T-helper 1 cell (primary cell): ENCODE measurements at places on chromosomes 6 and 20.

DNA sequence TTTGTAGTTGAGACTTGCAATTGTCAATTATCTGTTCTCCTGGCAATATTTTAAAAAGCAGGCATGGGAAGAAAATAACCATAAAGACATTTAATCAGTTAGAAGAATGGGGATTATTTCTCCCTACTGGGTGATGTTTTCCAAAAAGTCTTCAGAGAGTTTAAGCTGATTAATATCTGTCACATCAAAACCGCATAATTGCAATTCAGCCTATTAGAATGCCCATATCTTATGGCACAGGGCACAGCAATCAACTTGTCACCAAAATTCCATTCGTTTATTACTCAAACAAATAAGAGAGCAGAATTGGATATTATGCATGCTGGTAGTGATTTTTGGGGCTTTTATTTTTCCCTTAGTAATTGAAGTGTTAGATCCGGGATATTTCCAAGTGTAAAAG lies 218.7 kb downstream of the RNF144B start:
- DNase-seq = no peak

- no peak for DNase-seq
These were observed 570 bp downstream of the TULP4 start for GRCh38 chr6:158312672-158313397.

DNA sequence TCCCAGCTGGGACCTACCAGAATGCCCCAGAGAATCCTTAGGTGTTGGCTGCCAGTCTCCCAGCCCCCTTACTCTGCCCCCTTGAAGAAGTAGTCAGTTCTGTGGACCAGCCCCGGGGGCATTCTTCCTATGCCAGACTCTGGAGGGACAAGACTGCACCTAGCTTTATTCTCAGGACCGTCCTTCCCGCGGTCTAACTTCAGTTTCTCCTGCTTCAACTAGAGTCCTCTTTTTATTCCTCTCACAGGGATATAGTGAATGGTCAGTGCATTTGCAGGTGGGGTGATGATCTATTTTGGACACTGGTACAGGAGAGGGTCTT lies 35.9 kb upstream of the MDFI start:
- DNase-seq = no peak

GRCh38 chr20:9348747-9349146 lies 165.6 kb upstream of the LAMP5 start:
- DNase-seq = no peak

DNA sequence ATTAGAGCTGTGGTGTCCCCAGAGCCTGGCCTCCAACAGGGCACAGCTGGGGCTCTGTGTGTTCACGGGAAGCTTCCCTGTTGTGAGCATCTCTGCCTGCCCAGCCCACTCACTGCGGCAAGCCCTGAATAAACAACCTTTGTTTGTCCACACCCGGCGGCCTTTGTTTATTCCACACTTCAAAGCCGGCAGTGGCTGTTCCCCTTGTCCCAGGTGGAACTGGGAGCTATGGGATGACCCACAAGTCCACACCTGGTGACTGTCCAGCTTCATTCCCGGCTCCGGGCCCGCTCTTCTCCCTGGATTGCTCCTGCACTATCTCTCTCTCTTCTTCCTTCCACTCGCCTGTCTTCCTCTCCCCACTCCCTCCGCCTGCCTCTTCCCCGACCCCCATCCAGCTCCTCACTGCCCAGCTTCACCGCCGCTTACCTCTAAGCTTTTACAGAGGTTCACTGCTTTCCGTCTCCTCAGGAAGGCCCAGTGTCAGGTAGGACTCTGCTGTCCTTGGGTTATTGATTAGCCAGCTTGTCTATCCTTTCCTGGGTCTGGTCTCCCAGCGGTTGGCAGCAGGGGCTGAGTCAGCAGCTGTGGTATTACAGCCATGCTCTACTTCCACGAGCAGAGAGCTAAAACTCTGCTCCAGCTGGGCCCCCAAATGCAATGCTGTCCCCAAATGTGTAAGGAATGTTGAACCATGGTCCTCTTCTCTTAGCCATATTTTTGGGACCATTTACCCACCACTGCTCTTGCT lies 17.8 kb downstream of the DACT2 start:
- no peak for DNase-seq

DNA sequence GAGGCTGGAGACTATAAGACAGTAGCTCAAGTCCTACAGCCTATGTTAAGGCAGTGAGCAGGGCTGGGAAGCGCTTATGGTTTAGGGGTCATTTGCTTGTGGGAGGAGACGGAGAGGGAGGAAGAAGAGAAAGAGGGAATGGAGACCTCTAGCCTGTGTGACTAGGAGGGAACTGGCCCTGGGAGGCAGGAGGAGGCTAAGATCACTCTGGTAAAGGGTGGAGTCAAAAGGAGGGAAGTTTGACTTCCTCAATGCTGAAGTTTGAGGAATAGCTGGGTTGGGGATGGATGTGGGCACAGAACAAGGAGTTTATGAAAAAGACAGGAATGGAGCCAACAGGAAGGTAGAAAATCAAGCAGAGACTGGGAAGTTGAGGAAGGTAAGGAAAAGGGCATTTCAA lies 6.4 kb upstream of the BACH2 start:
- no peak for DNase-seq

DNA sequence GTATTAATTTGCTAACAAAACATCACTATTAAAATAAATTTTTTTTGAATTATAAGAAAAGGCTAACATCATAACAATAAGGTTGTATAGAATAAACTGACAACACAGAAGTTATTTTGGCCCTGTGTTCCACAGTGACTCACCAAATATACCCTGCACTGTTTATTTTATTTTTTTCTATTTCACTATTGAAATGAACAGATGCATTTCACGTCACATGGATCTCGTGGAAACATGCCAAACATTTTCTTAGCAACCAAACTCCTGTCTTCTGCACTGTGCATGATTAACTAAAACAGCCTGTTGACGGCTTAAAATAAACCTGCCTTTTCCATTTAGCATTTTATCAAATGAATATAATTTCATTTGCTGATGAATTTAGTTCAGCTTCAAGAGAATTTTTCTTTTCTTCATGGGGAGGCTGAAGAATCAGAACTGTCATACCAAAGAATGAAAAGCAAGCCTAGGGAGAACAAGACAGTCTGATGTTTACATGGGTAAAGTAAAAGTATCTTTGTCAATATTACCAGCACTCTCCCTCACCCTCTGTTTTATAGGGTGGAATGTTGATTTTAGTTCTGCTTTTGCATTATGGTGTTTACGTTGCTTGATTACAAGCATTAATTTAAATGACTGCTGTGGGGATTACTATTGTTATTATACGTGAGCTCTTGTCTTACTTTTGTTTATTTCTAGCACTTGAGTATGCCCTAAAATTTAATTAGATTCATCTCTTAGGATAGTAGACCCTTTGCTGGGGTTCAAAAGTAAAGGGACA lies 115.3 kb downstream of the LCA5 start:
- no peak for DNase-seq

DNA sequence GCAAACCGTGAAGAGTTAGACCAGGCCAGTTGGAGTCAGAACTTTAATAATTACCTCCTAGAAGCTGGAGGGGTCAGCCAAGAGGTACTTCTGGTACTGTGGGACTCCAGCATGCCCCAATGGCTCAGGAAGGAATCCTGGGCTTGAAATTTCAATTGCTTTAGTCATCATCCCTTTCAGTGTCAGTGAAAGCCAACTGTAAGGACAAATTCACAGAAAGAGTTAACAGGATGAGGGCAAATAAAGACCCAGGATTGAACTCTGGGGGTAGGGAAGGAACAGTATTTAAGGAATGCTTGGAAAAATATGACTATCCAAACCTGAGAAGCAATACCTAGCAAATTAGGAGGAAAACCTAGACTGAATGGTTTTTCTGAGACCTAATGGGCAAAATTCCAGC lies 735.1 kb upstream of the MARCKS start:
- no peak for DNase-seq

GRCh38 chr6:158737710-158738615 lies 81.2 kb downstream of the EZR start:
- no peak for DNase-seq

DNA sequence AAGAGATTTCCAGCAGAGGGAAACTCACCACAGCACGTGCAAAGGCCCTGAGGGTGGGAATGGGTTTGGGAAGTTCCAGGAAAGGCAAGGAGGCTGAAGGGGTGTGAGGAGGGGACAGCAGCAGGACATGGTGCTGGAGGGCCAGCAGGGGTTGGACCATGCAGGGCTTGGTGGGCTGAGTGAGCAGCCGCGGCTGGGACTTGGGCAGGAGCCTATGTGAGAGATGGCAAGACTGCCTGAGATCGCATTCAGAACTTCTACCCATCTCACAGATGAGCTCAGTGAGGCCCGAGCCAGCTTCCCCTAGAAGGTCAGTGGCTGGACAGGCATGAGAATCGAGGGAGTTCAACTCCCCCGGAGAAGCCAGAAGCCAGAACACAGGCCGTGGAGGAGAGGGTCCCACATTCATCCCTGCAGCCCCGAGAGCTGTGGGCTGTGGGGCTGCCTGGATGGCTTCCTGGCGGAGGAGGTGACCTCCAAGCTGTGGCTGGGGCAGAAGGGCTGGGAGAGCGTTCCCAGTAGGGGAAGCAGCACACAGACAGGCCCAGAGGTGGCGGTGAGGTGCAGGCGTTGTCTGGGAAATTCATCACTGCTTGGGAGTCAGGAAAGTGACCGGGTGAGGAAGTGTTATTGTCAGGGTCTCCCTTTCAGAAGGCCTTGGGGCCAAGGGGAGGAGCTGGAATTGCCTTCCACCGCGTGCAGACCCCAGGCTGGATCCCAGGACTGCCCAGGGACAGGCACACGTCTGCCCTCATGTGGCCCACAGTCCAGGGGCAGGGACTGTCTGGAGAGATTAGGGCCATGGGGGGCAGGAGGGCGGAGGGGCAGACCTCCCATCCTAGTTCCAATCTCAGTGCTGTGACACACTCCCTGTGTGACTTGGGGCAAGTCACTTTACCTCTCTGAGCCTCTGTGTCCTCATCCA lies 103.8 kb downstream of the CEBPB start:
- DNase-seq = no peak

GRCh38 chr20:48733296-48733790 lies 94.5 kb downstream of the PREX1 start:
- no peak for DNase-seq

GRCh38 chr20:16263582-16263981 lies 309.7 kb downstream of the KIF16B start:
- DNase-seq = no peak

DNA sequence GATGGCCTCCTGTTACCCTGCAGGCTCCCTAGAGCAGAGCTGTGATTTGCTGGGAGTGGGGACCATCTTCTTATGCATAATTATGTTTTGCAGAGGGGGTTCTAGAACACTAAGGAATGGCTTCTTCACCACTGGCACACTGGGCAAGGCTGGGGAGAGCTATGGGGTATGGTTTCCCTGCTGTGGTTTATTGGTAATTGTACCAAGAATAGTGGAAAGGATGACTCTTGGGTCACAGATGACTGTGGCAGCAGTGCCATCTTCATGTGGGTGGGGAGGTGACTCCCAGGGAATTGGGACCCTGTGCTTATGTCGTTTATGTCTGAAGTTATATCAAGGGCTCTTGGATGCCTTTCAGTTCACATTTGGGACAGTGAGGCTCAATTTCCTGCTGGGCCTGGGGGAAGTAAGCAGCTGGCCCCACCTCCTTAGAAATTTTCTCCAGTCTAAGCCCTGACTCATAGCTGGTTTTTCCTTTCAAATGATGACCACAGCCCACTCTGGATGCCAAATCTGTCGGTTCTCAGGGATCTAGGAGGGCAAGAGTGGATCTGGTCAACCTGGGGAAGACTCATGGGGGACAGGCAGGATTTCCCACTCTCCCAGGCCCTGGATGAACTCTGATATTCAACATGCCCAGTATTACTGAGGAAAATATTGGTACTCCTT lies 230.8 kb downstream of the LRFN2 start:
- DNase-seq = no peak

DNA sequence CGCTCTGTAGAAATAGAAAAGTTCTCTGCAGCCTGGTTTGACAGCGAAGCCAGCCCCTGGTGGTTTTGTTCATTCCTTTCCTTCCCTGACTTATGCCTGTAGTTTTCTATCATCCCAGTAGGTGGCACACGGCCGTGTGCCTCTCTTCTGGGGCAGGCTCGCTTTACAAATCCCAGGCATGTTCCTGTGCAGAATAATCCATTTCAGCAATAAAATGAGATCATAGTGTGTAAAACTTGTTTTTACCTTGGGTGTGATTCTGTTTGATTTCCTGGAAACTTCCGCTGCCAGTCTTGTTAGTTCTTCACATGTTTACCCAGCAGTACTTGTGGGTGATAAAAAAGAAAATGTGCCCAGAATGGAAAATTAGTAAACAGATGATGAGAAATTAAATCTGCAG lies 7.4 kb upstream of the INSM1 start:
- DNase-seq = no peak

DNA sequence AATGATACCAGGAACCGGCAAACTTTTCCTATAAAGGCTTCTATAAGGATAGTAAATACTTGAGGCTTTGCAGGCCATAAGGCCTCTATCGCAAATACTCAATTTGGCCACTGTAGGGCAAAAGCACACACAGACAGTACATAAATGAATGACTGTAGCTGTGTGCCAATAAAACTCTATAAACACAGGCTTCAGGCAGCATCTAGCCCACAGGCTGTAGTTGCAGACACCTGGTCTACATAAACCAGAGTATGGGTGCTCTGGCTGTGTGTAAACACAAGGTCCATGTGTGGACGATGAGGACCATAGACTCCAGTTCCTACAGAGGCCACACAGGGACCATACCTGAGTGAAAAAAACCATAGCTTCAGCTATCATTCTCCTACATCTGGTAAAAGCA lies 52.2 kb downstream of the ZMYND8 start:
- no peak for DNase-seq

GRCh38 chr6:119145111-119145510 lies 66.6 kb upstream of the FAM184A start:
- no peak for DNase-seq

- no peak for DNase-seq
These were observed 87.8 kb downstream of the CTNNBL1 start for GRCh38 chr20:37781626-37782025.

DNA sequence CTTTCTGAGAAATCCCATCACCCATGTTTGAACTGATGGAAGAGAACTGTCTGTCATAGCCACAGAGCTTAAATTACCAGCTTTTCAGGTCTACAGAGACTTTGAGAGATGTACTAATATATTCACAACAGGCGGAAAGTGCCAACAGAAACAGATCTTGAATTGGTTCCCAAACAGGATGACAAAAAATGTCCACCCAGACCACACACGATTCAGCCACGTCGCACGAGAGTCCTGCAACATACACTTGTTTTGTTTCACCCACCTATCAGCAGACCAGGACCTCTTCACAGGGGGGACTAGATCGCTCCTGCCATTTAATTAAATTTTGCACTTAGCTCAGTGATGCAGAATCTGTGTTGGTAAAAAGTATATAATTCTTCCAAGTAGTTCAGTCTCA lies 187.1 kb upstream of the CEP162 start:
- DNase-seq = no peak

- no peak for DNase-seq
These were observed 116.4 kb downstream of the TOX2 start for GRCh38 chr20:44031001-44031574.

DNA sequence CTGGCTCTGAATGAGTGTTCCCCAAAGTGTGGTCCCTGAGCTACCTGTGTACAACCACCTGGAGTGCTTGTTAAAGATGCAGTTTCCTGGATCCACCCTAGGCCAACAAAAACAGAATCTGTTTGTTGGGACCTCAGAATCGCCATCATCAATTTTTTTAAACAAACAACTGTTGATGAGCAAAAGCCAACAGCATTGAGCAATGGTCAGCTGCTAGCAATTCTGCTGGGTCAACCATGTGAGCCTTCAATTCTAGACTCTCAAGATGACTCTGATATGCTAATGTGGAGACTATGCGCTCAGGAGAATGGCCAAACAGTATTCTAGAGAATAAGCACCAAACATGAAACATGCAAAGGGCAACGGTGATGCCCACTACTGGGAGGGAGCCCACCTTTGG lies 64.4 kb upstream of the IYD start:
- DNase-seq = no peak

GRCh38 chr6:42367353-42368011 lies 84.2 kb downstream of the TRERF1 start:
- no peak for DNase-seq
